ENCODE measurements at places on chromosomes 13 and 19.
A peak's percentile ranks its signal among the peaks of the same experiment; 100 is the strongest.

GRCh38 chr19:27765912-27766725 lies 1446.8 kb downstream of the UQCRFS1 start:
- no peak for DNase-seq

DNA sequence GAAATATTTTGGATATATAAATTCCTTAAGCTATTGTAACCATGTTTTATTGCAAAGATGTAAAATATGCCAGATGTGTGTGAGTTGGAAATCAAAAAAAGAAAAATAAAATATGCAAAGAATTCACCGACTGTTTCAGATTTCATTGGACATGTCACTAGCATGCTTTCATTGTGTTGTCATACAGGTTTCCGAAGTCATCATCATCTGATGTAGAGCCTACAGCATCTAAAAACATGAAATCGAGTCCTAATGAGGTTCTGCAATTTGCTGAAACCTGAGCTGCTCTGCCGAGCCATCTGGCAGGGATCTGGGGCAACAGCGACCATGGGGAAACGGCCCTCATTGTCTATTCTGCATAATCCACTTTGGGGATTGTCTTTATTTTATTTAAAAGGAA lies 196.1 kb upstream of the MAB21L1 start:
- no peak for DNase-seq

DNA sequence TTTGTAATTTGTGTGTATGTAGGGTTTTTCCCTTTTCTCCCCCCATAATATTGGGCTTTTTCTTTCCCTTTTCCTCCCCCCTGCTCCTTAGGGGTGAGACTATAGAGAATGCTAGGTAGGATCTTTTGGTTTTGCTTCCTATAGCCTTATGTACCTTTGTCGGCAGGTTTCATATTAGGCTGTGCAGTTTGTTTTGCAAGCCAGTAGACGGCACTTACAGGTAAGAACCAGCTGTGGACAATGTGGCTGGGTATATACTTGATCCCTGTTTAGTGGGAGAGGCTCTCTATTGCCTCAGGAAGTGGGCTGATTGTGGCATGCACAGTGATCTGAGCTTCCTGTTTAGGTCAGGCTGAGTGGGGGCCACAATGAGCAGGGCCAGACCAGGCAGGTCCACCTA lies 359.2 kb upstream of the OBI1 start:
- no peak for DNase-seq

DNA sequence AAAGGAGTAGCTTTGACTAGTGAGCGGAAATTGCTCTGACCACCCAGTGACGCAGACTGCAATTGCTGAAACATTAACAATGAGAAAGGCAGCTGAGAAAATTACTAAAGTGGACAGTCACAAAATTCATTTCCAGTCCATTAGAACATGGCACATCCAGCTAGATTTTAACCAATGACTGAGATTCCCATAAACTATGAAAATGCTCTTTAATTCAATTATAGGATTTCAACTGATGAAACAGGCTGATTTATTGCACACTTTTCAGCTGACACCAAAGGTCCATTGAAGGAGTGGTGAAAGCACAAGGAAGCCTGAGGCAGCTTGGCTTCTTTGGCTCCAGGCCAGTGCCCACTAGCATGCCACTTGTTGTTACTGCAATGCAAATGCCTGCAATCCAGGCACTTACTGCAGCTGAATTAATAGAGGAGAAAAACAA lies 933.4 kb downstream of the SLITRK6 start:
- DNase-seq = peak; percentile 1

- no peak for DNase-seq
These were observed 28.6 kb downstream of the ALOX5AP start for GRCh38 chr13:30763786-30764413.

GRCh38 chr13:32960626-32961025 lies 55.6 kb upstream of the KL start:
- no peak for DNase-seq

DNA sequence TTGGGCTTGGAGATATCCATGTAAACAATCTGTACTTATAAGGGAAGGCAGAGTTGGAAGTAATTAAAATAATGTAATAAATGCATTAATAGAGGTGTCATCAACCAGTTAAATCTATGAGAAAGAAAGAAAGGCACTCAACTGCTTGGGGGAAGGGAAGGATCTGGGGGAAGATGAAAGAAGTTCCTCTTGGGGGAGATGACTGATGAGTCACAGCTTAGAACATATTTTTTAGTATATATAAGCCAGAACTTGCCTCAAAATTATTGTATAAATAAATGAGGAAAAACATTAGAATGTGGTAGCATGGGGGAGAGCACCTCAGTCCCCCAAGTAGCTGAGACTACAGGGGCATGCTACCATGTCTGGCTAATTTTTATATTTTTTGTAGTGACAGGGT lies 205.8 kb downstream of the GGACT start:
- peak; percentile 51 for DNase-seq

DNA sequence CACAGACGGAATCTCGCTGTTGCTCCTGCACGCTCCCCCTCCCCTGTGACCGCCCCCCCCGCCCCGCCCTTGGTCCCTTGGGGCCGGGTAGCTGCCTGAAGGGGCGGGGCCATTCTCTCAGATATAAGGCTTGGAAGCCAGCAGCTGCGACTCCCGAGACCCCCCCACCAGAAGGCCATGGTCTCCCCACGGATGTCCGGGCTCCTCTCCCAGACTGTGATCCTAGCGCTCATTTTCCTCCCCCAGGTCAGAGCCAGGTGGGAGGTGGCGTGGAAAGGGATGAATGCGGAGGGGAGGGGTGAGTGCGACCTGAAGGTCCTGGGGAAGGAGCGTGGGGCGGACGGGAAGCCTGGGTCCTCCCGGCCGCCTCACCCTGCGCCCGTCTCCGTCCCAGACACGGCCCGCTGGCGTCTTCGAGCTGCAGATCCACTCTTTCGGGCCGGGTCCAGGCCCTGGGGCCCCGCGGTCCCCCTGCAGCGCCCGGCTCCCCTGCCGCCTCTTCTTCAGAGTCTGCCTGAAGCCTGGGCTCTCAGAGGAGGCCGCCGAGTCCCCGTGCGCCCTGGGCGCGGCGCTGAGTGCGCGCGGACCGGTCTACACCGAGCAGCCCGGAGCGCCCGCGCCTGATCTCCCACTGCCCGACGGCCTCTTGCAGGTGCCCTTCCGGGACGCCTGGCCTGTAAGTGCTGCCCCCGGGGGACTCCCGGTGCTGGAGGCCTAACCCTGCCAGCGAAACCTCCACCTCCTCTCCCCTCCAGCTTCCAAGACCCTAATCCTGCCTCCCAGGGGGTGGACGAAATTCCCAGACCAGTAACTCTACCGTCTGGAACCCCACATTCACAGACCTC lies at the start of gene DLL3:
Gene DLL3 (plus strand): TSS at position 150 of the 845 bp plus-strand sequence. CDS start 28 bp downstream, at position 178.
- peak; percentile 12 for DNase-seq

DNA sequence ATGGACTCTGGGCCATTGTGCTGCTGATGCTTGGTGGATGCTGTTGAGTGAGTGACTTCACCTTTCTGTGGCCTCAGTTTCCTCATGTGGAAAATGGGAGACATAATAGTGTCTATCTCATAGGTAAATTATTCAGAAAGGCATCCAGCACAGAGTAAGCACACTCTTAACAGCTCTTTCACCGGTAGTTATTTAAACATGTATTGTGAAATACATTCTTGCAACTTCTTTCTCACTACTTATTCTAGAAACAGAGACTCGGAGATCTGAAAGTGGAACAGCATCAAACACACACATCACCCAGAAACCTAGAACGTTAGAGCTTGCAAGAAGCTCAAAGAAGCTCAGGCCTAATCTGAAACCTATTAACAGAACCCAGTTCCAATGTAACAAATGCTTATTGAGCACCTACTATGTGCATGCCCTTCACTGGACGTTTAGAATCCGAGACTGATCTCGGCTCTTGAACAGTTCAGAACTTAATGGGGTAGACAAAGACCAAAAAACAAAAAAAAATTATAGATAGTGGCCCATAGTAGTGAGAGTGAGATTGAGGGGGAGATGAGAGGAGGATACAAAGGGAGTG lies 4.1 kb downstream of the ZSWIM9 start:
- DNase-seq = no peak

GRCh38 chr19:21308773-21309172 lies 20.4 kb downstream of the ZNF708 start:
- DNase-seq = no peak

- peak; percentile 92 for DNase-seq
These were observed 22.3 kb upstream of the CLDN10 start for GRCh38 chr13:95530178-95530577.

DNA sequence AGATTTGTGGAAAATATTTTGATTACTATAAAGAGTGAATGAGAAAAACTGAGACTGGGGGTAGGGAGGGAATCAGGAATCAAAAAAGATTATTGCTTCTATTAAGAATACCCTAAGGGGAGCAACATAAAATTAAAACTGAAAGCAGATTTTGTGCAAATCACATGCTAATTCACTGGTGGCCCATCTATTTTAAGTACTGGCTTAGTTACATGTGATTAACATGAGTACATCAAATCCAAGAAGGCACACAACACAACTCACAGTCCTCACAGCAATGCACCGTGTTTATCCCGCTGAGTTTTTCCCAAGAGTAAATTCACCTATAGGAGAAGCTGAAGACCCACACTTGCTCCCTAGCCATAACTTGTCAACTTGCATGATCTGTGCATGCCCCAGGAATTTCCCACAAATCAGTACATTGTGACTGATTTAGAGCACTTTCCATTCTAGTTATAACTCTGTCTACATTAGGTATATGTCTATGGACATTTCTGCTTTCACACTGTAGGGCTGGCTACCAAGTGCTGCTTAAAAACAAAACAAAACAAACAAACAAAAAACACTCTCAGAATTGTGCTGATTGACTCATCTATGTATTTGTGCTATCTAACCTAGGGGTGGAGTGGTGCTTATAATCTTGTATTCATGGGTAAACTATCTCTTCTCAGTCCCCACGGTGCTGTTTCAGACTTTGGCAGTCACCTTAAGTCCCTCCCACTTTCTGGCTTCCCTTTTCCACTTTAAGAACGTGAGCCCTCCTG lies 24.3 kb downstream of the AMER2 start:
- no peak for DNase-seq

DNA sequence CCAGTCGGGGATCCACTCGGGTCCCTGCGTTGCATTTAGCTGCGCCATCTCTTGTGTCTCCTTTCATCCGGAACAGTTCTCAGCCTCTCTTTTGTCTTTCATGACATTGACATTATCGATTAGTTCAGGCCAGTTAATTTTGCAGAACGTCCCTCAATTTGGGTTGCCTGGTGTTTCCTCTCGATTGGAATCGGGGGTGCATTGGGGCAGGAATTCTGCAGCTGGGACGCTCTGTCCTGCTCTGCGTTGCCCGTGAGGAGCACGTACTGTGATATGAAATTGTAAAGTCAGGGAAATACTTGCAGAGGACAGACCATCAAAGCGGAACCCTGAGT lies 22.4 kb downstream of the MARK4 start:
- DNase-seq = no peak

DNA sequence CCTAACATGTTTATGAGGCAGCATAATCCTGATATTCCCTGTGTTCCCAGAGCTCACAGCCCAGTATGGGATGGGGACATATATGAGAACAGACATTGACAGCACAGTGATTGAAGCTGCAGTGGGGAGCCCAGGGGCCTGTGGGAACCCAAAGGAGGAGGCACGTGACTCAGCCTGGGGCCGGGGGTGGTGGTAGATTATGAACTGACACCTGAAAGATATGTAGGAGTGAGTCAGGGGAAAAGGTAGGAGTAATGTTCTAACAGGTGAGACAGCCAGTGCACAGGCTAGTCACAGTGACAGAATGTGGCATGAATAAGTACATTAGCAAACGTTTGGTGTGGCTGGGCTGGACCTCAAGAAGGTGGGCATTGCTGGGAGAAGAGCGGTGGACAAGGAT lies 29.0 kb downstream of the CKM start:
- no peak for DNase-seq

DNA sequence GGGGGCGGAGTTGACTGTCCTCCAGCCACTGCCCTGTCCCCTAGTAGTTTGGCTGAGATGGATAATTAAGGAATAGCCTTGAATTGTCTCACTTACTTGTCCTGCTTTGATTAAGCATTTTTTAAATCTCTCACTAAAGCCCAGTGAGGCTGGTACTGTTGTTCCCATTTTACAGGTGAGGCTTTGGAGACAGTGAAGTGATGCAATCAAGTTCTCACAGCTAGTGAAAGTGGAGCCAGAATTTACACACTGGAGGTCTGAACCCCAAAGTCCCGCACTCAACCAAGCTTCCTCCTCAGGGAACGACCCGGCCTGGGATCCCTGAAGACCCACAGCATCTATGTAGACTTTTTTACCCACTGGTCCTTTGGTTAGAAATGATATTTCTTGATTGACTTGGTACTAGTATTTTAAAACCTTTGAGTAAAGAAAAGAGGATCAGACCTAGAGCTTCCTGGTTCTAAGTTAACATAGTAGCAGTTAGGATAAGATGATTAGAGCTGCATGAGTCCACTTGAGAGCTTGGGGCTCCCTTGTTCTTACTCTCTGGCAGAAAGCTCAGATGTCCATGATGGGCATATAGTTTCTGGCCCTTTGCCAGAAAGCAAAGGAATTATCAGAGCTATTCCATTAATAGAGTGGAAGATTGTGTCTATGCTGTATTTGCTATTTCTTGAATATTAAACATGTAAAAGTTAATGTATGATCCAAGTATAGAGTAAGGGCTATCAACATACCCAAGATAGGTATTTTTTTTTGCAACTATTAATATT lies 154.3 kb downstream of the LMO7 start:
- no peak for DNase-seq

DNA sequence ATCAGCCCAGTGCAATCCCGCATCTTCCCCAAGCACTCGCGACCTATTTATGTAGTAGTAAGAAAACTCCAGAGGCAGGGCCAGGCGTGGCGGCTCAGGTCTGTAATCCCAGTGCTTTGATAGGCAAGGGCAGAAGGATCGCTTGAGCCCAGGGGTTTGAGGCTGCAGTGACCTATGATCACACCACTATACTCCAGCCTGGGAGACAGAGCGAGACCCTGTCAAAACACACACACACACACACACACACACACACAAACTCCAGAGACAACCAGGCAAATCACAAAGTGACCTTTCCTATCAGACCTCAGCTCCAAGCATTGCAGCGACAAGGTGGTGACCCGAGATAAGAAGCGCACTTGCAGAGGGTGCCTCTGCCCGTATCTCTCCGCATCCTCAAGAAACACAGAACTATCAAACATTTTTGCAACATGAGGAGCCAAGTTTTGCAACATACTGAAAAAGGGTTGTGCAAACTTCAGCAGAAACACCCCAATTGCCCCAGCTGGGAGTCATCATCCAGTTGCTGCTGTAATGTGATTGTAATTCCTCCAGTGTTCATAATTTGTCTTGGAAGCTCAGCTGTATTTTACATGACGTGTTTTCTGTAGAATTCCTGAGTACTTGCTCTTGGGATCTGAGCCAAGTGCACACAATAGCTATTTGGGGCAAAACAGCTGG lies 8.7 kb upstream of the KLF2 start:
- DNase-seq = peak; percentile 96

- DNase-seq = no peak
These were observed 25.1 kb downstream of the RBM26 start for GRCh38 chr13:79380997-79381396.
